Activated effector memory CD4-positive, alpha-beta T cell treated with Interleukin-2 at 50 U/mL for 16 hours (primary cell): ENCODE measurements at places on chromosomes 4 and X.

GRCh38 chrX:108064613-108065012 is 19.7 kb downstream of the VSIG1 start:
- no peak for DNase-seq

DNA sequence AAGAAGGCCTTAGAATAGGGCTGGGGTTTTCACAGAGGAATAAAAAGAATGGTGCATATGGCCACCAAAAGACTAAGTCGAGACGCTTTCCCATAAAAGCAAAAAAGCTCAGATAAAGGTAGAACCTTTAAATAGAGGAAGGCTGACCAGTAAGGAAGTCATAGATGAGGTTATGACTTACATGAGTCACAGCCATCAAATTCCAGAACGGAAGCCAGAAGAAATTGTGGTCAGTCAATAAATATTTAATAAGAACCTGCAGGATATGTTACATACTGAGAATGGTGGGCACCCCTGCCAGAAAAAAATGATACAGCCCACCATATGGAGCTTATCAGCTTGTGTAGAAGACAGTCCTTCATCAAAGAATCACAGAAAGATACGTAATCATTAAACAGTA is 120.1 kb downstream of the MANBA start:
- no peak for DNase-seq

DNA sequence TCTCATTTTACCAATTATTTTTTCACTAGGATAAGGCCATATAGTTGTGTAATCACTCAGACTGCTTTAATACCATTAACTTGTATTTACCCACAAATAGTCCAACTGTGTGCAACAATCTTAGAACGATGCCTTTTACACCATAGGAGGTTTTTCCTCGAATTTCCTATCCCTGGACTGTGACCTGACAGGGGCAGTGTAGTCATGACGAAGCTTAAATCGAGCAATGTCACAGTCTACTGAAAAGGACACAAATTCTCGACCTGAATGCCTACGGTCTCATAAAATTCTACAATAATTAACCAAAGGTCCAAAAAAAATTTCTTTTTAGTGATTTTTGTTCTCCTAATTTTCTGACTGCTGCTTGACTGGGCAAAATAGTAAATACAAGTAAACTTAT is 208.9 kb downstream of the ADAMTS3 start:
- no peak for DNase-seq

DNA sequence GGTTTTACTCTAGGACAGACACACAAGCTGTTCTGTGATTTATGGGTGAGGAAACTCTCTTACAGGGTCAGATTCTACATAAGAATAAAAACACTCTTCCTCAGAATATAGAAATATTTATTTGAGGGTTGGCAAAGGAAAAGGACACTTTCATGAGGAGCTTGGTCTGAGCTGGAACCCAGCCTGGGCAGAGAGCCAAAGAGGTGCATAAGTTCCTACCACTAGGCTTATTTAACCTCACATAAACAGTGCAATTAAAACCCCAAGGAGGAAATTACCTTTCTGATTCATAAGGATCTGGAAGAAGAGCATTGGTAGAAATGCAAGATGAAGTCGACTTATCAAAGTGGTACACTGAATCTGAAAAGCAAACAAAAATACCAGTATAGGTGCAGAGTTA is 32.9 kb downstream of the SETD7 start:
- DNase-seq = no peak

GRCh38 chr4:120918092-120918491 is 4.4 kb downstream of the PRDM5 start:
- no peak for DNase-seq

- DNase-seq = no peak
Observed at GRCh38 chrX:13836575-13836974, 19.7 kb upstream of the GPM6B start.

- DNase-seq = no peak
Observed at GRCh38 chr4:96164814-96165351, 325.0 kb downstream of the PDHA2 start.

DNA sequence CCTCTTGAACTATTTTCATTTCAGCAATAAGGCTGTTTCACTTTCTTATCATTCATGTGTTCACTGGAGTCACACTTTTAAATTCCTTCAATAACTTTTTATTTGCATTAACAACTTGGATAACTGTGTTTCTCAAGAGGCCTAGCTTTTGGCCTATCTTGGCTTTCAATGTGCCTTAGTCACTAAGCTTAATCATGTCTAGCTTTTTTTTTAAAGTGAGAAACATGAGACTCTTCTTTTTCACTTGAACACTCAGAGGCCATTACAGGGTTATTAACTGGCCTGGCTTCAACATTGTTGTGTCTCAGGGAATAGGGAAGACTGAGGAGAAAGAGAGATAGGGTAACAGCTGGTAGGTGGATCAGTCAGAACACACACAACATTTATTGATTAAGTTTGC is 64.0 kb upstream of the VCX2 start:
- no peak for DNase-seq

DNA sequence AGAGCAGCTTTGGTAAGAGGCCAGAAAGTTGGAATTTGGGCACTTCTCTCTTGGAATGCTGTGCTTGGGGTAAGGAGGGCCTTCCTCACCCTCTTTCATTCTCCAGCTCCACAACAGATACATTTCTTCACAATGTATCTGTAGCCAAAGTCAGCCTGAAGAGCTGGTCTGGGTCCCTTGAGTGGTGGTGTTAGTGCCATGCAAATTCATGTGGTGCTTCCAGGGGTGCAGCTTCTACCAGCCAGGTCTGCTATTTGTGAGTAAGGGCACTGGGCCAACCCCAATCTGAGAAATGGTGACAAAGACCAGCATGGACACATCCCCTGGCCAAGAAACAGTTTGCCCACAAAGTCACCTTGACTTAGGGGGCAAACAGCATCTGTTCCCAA is 17.8 kb downstream of the AMER1 start:
- no peak for DNase-seq

DNA sequence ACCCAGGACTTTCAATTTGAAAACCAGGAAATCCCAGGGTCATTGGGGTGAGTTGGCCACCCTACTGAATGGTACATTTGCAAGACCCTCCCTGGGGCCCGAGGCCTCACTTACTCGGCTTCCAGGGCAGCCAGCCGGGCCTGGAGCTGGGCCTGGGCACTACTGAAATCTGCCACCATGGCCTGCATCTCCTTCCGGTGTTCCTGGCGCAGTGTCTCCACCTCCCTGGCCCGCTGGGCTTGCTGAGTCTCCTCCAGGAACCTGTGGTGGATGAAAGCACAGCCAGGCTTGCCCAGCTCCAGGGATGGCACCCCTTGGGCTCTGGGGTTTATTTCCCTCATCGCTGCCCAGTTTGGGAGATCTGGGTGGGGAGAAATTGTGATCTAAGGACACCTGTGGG is 24.7 kb downstream of the MED28 start:
- no peak for DNase-seq

DNA sequence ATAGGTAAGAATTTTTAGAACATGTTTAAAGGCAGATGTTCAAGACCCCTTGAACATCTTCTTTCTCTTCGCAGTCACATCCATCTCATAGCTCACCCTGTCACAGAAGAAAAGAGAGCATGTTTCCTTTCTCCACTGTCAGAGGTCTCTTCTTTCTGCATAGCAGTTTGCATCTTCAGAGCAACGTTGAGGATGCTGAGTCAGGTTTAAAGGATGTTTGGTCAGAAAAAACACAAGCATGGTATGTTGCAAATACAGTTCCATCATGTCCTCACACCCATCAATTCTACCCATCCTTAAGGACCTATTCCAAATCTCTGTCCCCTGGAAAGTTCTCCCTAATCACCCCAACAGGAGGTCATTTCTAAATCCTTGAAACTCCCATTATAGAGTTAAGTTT is 84.8 kb downstream of the STOX2 start:
- DNase-seq = no peak

- DNase-seq = no peak
Observed at GRCh38 chrX:100296183-100296753, 113.8 kb downstream of the PCDH19 start.

DNA sequence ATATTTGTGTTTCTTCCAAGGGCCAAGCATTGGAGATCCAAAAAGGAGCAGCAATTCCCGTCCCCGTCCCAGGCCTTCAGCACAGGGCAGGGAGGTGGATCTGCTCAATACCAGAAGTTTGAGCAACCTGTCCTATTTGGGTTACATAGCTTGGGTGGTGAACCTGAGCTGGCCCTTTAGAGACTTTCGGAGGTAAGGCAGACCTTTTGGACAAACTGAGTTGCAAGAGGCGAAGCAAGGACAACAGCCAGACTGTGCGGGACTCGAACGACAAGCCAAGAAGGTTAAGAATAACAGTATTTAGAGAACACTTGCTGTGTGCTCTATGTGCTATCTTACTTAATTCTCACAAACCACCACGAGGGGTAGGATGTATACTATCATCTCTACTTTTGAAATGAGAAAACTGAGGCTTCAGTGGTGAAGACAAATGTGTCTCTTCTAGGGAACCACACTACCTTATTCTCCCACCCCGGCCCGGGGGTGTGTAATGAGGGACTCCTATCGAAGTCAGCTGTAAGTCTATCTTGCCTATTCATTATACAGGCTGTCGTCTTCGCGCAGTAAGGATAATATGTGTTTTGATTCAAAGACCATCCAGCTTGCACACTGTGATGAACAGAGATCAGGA is 1.3 kb downstream of the NOP14 start:
- DNase-seq = no peak

GRCh38 chr4:189548484-189549125 is 392.1 kb upstream of the FRG1 start:
- DNase-seq = no peak

- no peak for DNase-seq
Observed at GRCh38 chrX:63761639-63762038, 23.4 kb downstream of the ARHGEF9 start.

DNA sequence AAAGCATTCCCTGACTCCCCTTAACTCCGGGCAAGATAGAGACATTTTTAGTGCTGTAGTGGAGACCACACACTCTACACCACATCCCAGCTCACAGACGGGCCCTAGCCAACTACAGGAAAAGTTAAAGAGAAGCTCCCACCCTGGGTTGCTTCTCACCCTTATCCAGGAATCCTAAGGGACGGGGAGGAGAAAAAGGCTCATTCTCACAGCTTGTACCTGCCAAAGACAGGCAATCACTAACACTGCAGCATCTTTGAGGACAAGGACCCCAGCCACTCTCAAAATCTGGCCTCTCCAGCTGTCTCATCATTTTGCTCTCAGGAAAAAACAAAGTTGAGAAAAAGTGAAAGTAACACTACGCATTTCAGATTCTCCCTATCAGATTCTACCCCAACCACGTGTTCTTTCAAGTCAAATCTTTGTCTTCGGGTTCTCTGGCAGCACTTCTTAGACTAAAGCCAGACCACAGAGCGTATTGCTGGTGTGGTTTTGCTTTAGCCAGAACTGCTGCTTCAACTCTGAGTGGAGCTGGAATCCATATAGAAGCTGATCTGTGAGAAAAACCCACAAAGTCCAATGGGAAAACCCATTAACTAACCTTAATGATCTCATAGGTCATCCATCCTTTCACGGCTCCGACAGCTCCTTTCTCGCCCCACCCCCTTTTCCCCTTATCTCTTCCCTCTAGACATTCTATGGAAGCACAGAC is 605.9 kb upstream of the DIPK2B start:
- peak; percentile 7 for DNase-seq

GRCh38 chrX:30649859-30650258 is 3.4 kb upstream of the GK start:
- DNase-seq = no peak

GRCh38 chr4:6464842-6465588 is 7.4 kb downstream of the PPP2R2C start:
- no peak for DNase-seq

GRCh38 chr4:118920247-118920646 is 31.6 kb downstream of the SYNPO2 start:
- no peak for DNase-seq

DNA sequence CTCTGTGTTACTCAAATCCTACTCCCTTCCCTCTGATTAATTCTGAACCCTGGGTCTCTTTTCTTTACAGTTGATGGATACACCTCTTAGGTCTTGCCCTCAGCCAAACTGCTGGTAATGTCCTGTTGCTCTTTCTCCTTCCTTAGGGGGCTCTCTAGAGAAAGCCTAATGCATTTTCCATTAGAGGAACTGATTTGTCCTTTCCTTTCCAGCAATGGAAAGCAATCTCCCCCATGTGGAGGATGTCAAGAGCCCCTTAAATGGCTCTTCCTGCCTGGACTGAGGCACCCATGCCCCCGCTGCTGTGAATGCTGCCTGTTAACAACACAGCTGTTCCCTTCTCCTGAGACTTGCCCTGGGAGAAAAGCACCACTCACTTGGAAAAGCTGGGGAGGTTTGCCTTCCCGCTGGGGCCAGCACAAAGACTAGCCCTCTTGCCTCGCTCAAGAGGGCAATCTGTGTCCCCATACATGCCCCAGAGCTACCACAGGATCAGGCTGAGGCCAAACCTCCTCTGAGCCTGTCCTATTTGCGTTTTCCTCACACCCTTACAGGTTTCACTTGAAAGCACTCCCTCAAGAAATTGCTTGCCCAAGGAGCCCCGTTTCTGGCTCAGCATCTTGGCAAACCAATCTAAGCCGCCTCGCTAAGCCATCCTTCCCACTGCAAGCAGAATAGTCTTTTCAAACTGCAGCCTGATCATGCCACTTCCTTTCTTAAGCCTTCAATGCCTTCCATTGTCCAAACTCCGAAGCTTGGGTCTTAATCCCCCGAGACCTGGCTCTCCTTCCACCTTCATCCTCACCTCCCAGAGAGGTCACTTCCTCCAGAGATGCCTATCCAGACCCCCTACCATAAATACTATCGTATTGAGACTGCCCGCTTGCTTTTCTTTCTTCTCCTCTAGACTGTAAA is 23.2 kb upstream of the SMIM20 start:
- DNase-seq = no peak

- no peak for DNase-seq
Observed at GRCh38 chr4:47612116-47613023, 127.3 kb downstream of the ATP10D start.

GRCh38 chrX:39398215-39398962 is 597.1 kb downstream of the MID1IP1 start:
- DNase-seq = no peak

DNA sequence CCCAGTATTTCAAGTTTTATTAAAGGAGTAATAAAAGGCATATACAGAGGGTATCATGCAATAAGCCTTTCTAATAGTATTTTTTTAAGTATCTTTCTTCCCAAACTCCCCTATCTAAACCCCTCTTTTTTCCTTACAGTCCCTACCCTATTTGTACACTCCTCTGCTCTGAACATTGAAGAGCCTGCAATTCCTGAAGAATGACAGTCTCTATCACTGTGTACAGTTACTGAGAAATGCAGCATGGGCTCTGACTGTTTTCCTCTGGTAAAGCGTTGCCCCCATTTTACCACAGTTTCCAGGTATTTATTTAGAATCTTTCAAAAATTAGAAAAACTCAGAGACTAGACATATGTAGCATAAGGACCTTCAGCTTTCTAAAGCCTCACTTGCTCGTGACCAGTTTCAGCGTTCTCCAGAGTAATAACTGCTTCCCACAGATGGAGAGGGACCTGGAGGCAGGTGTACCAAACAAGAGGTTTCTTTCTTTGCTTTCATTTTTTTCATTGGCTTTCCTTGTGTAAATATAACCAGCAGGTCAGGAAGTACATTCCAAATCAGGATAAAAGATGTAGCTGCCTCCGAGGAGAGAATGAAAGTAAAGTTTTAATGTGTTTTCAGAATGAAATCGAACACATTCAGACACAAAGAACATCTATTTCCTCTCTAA is 230.8 kb downstream of the CFAP299 start:
- DNase-seq = no peak
